Stimulated activated CD4-positive, alpha-beta T cell treated with anti-CD3 and anti-CD28 coated beads, Interleukin-4, amount 100 ng/mL, for 48 hours (primary cell): ENCODE measurements at places on chromosomes 1 and 21.

- DNase-seq, result no peak
Observed at GRCh38 chr1:41341772-41342562, 19.3 kb upstream of the FOXO6 start.

- DNase-seq, result no peak
Observed at GRCh38 chr1:34272152-34272551, 95.4 kb downstream of the C1orf94 start.

- DNase-seq, result no peak
Observed at GRCh38 chr1:147712605-147713004, 42.3 kb upstream of the ACP6 start.

DNA sequence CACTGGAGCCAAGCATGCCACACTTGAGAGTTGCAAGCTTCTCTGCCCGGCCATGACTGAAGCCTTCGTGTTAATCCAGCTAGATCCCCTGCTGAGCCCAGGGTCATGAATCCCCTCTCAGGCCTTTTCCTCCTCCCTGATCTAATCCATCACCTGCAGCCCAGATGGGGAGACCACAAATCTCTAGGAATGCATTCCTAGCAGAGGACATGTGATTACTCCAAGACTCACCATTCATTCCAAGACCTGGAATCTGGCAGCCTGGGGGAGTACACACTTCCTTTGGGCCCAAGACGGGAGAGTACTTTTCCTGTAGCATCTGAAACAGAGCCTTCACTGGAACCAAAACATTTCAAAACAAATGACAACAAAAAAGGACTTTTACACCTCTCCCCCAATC lies 269.3 kb upstream of the NFIA start:
- no peak for DNase-seq

DNA sequence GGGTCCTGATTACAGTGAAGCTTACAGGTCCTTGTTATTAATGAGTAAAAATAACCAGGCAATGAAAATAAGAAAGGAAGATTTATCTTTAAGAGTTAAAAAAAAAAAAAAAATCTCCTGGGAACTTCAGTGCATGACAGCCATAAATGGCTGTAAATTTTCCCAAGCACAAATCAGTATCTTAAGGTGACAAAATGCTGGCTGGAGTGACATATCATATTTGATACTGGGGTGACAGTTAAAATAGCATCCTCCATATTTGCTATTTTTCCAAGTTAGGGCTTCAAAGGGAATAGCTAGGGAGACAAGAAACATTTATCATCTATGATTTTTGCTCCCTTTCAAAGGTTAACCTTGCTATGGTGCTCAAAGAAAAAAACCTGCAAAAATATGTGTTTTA lies 226.6 kb downstream of the PRDM2 start:
- DNase-seq, result no peak

DNA sequence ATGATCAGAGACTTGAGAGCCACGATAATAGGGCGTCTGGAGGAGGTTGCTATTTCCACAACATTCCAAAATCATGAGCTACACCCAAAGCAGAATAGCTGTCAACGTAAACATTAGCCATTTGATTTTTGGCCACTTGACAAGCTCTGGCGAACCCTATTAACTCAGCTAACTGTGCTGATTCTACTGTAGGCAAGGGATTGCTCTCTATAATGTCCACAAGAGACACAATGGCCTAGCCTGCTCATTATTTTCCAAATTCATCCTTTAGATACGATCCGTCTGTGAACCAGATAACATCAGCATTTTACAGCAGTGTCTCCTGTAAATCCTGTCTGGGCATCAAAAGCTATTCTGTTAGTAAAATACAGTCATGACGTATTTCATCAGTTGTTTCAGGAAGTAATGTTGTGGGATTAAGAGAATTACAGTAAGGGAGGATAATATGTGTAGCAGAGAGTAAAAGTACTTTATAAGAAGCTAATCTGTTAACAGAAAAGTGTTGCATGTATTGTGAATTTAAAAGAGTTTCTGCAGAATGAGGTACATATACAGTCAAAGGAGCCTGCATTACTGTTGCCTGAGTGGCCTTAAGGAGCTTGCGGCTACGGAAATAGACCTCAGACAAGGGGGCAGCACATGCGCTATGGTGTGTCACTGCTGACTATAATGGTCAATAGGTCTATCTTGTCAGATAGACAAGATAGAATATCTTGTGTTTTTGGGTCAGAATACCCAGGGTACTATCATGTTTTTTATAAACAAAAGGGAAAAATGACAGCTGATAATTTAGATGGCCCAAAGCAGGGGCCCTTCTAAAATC lies 44.9 kb upstream of the TINAGL1 start:
- DNase-seq, result no peak

DNA sequence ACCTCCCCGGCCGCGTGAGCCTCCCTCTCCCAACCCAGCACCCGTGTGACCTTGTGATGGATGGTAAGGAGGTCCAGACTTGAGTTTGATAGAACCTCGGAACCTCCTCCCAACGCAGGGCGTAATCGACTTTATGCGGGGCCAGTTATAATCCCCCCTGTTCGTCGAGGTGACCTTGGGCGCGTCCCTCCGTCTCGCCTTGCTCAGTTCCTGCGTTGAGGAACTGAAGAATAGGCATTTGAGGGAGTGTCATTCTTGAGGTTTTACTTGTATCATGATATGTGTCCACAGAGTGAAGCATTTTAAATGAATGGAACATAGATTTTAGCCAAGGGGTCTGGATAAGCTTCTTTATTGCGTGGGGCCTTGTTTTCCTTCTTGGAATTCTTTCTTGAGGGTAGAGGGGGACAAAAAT lies 433 bp downstream of the TIMM17A start:
- DNase-seq, result no peak

GRCh38 chr1:2356911-2357845 lies 34.2 kb downstream of the MORN1 start:
- no peak for DNase-seq

DNA sequence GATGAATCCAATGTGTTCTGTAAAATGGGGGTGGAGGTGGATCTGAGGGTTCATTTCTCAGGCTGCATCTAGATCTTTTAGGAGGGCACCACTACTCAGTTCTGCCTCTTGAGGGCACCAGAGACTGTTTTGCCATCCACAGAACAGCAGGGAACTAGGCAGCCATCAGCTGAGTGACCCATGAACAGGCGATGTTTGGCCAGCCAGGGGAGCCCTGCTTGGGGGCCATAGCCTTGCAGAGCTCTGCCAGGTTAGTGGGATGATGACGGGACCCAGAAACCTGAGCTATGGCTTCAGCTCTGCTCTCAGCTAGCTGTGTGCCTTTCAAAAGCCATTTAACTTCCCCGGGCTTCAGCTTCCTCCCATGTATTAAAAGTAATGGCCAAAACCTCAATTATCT lies 13.4 kb upstream of the NOS1AP start:
- no peak for DNase-seq

DNA sequence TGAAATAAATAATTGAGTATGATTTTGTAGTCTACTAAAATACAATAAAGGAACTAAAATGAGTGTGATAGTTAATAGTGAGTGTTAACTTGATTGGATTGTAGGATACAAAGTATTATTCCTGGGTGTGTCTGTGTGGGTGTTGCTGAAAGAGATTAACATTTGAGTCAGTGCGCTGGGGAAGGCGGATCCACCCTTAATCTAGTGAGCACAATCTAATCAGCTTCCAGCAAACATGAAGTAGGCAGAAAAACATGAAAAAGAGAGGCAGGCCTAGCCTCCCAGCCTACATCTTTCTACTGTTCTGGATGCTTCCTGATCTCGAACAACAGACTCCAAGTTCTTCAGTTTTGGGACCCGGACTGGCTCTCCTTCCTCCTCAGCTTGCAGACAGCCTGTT lies 1716.6 kb downstream of the MRPL39 start:
- no peak for DNase-seq
